Hair follicle dermal papilla cell (primary cell): ENCODE measurements at places on chromosomes 6 and 20. TPM values are rescaled to one million over a fixed set of nuclear protein-coding genes. Genes with fewer than 3 reads are reported as not detected.

RNF182 gene
- 15.4 and 16.5 TPM in 2 replicates for total RNA-seq

STMN3 gene
- 10.0 and 12.0 TPM in 2 replicates for total RNA-seq

DEFB121 gene
- total RNA-seq = not detected in 2 replicates

PNLDC1 gene
- total RNA-seq = 0.81 and 1.2 TPM in 2 replicates

RAD21L1 gene
- total RNA-seq = 0.32 TPM in 1 of 2 replicates, not detected in the other

ADGRG6 gene
- total RNA-seq = 0.32 and 0.36 TPM in 2 replicates

PTCRA gene
- not detected in 2 replicates for total RNA-seq

KIF13A gene
- 86.8 and 114 TPM in 2 replicates for total RNA-seq

RAB44 gene
- under 0.01 TPM in 1 of 2 replicates, not detected in the other for total RNA-seq

FAM83C gene
- total RNA-seq = under 0.01 TPM in 1 of 2 replicates, not detected in the other

SIRPD gene
- total RNA-seq = not detected in 2 replicates

SLC22A7 gene
- not detected in 2 replicates for total RNA-seq

LTB gene
- total RNA-seq = not detected in 2 replicates

AVP gene
- not detected in 2 replicates for total RNA-seq

TTBK1 gene
- total RNA-seq = under 0.01 TPM in 1 of 2 replicates, not detected in the other

LY6G5C gene
- total RNA-seq = 0.16 TPM in 1 of 2 replicates, not detected in the other

POLH gene
- 30.7 and 32.8 TPM in 2 replicates for total RNA-seq

THBS2 gene
- 231 and 239 TPM in 2 replicates for total RNA-seq
